ENCODE measurements at places on chromosomes 6 and 20.

DNA sequence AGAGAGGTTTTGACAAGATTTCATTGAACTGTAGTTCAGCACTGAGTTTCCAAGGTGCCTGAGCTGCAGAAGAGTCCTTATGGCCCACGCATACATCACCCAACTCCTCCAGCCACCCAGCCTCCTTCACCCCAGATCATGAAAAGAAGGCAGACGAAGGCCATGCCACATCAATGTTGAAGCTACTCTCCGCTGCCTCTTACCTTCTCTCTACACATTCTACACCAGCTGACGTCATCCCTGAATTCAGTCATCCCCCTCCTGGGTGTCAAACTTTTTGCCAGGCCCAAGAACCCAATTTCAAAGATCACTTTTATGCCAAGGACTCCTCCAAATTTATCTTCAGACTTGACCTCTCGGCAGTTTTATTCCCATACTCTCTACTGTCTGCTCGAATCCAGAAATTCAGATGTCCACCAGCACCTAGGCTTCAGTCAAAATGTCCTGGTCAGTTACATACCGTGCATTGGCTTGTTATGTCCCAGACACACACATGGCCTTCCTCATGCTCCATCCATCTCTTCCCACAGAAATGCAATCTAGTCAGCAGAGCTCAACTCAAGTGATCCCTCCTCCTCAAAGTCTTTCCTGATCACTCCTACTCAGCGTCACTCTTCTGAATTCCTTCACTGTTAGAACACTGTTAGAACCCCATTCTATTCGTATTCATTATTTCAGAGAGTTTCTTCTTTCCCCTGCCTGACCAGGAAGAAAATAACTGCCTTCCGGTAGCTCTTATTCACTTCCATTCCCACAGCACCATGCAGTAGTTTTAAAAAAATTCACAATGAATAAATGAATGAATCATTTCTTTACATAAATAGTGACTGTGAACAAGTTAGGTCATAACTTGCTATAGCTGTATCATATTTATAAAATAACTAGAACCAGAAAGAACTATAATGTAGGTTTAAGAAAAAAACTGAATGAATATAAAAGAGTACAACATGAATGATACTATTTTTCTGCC is 11.5 kb downstream of the ATXN1 start:
- DNase-seq = no peak

- no peak for DNase-seq
Observed at GRCh38 chr6:25747477-25747876, 7.1 kb upstream of the SLC17A4 start.

DNA sequence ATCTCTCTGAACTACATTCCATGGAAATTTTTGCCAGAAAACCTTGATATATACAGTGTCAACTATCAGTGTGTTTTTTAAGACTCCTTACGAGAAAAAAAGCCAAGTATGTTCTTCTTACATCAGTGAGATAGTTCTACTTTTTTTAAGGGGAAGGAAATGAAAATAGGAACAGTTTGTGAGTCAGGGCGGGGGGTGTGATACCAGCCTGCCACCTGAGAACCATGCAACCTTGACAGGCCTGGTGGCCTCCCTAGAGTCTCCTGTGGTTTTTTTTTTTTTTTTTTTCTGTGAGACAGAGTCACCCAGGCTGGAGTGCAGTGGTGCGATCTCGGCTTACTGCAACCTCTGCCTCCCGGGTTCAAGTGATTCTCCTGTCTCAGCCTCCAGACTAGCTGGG is 96.3 kb upstream of the GCM1 start:
- DNase-seq = no peak

- no peak for DNase-seq
Observed at GRCh38 chr6:39184906-39185580, 44.2 kb downstream of the KCNK5 start.

GRCh38 chr20:32193996-32194395 is 13.5 kb downstream of the PLAGL2 start:
- no peak for DNase-seq

DNA sequence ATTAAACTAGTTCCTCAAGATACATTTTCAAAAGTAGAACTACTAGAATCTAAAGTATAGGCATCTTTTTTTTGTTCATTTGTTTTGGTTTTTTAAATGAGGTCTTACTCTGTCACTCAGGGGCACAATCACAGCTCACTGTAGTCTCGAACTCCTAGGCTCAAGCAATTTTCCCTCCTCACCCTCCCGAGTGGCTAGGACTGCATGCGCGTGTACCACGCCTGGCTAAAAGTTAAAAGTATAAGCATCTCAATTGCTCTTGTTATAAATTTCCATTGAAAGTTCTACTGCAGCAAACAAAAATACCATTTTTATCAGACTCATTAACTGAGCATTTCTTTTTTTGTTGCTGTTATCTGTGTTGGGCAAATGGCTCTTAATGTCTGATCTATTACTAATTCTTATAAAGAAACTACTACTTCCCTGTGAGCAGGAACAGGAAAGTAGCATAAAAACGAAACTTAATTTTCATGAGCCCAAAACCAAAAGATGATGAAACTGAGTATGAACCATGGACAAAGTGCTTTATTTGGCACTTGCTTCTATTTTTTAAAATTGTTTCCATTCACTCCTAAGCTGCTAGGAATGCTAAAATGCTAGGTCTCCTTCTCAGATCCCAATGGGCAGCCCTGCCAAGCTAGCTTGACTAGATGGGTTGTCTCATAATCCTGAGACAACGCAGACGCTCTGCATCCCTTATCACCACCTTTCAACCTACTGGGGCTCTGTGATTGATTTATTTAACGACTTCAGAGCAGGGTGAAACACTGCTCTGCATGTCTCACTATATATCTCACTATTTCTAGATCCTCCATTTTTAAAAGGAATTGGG is 36.9 kb downstream of the TRPC4AP start:
- DNase-seq = no peak

GRCh38 chr6:23334360-23334759 is 765.0 kb downstream of the HDGFL1 start:
- DNase-seq = no peak

- no peak for DNase-seq
Observed at GRCh38 chr6:121951918-121952379, 447.5 kb upstream of the HSF2 start.

GRCh38 chr6:49866485-49866943 is at the start of gene CRISP1:
Gene CRISP1, minus strand, starts transcription at chr6:49866535. Its CDS starts 9,135 bp downstream, at chr6:49857400.
- DNase-seq = no peak

- no peak for DNase-seq
Observed at GRCh38 chr20:59082981-59083380, 40.4 kb upstream of the PRELID3B start.

DNA sequence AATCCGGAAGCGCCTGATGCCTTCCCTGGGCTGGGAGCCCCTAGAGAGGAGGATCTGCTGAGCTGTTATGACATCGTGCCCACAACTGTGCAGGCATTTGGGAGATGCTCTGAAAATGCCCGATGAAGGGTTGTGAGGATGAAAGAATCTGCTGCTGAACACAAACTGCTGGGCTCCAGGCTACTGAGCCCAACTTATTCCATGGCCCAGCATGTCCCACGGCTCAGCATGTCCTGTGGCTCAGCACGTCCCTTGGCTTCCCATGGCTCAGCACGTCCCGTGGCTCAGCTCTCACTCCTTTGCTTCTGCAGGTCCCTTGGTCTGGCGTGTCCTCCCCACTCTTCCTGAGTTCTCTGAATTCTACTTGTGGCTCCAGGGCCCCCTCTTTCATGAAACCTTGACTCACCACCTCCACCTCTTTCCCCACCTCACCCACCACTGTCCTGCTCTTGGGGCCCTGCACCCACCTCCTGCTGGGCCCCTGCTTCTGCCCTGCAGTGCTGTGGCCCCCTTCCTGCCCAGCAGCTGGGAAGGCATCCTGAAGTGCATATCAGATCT is 80.4 kb downstream of the PHACTR3 start:
- no peak for DNase-seq

DNA sequence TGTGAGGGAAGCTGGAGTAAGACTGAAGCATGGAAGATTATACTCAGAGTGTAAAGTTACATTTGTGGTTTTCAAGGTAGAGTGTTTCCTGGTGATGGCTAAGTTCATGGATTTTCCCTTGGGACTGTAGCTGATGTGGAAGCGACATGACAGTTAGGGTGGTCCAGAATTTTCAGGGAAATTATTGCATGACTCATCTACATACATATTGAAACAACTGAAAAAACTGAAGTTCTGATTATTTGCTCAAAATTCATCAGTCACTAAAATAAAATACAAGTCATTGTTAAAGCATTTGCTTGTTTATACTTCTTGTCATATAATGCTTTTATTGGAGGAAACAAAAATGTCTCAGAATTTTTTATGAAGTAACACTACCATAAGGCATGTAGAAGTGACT is 700.0 kb downstream of the RFPL4B start:
- no peak for DNase-seq

GRCh38 chr20:11271920-11272594 is 598.3 kb upstream of the JAG1 start:
- DNase-seq = no peak

DNA sequence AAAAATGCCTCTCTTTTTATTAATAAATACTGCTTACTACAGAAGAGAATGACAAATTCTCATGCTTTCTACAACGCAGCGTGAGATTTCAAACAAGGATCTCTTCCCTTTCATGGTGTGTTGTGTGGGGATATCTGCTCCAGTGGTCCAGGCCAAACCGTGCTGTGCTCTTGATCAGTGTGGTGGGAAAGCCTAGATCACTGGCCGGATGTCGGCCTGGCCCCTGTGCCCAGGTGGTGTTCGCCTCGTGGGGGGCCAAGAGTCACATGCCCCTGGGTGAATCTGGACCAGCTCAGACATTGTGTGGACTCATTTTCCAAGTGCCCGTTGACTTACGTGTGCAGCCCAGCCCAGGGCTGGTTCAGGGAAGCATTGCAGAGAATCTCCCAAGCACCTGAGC is 4.3 kb downstream of the CDH4 start:
- DNase-seq = no peak

DNA sequence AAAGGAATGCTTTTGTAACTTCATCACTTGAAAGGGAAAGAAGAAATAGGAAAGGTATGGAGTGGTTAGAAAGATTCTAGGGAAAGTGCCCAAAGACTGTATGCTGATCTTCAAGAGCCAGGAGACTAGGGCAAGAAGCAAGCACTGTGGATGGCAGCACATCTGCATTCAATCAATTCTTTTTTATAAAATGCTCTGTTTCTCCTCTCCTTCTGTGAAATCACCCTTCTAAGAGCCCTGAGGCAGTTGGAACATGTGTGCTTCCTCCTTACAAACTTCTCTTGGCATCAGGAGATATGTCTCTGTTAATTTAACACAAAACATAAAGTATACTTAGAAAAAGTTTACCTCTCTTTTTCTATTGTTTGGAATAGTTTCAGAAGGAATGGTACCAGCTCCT is 1162.2 kb upstream of the GJE1 start:
- no peak for DNase-seq

- DNase-seq = no peak
Observed at GRCh38 chr6:14520029-14520428, 402.5 kb downstream of the CD83 start.

GRCh38 chr6:2876210-2877056 is 26.7 kb downstream of the SERPINB9 start:
- no peak for DNase-seq

- DNase-seq = no peak
Observed at GRCh38 chr6:146851837-146852236, 253.1 kb downstream of the ADGB start.

DNA sequence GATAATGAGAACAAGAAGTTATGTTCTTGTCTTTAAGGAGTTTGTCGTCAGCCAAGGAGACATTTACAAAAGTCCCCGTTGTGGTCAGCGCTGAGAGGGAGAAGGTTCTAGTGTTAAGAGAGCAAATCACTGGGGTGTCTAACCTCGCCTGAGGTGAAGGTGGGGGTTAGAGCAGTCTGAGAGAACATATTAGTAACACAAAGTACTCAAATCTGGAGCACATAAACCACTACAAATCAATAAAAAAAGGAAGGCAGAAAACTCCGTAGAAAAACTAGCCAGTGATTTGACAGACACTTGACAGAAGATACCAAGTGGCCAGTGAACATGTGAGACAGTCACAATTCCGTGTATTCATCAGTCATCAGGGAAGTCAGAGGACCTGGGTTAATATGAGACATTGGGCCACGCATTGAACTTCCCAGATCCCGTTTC is 45.4 kb downstream of the CDS2 start:
- DNase-seq = no peak

DNA sequence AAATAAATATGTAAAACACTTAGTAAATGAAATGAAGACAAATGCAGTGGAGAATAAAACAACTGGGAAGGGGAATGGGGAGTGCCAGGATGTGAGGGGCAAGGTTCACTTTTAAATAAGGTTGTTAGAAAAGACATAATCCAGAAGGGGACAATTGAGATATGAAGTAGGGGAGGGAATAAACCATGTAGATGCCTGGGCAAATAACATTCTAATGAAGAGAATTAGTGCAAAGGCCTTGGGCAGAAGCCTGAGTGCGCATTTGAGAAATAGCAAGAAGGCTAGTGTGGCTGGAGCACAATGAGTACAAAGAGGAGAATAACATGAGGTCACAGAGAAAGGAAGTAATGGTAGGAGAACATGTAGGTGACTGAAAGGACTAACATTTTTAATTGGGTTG is 2.4 kb downstream of the CEP57L1 start:
- DNase-seq = no peak

DNA sequence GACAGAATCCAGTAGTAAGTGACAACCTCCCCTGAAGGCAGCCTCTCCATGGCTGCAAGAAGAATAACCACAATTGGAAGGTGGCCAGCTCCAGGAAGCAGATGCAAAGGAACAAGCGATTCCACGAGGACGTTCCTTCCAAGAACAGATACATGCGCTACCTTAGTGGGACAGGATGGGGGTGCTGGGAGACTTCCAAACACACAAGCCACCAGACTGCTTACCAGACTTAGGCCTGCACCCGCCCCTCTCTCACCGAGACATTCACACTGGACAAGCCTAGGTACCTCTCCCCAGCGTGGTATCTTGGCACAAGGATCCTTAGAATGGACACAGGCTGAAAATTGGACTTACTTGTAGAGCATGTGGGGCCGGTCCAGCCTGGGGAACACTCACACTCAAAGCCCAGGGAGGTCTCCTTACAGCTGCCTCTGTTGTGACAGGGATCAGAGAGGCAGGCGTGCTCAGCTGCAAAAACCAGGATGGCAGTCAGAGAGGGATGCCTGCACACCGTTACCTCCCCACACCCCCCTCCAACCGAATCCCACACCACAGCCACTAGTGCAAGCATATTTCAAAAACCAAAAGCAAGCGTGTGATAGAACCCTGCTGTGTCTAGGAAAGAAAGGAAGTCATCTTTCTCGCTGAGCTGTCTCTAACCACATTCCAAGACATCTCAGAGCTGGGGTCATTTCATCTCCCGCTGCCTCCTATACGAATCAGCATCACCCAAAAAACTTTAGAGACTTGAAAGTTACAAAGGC is 22.4 kb downstream of the JAG1 start:
- DNase-seq = no peak

DNA sequence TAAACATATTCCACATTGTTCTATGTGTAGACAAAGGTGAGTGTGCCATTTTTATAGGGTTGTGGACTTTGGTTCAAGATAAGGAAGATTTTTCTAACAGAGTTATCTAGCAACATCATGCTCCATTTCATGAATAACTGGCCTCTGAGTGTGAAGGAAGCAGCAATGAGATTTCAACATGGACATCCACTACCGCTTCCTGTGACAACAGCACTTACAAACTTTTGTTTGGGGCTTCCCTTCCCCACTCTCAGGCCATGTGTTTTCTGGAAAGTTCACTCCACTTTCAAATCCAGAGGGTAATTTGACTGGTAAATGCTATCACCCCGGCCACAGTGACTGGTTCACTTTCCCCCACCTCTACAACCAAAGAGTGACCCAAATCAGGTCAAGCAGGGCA is 38.1 kb upstream of the PROKR2 start:
- no peak for DNase-seq

- no peak for DNase-seq
Observed at GRCh38 chr6:46234156-46234556, 63.4 kb upstream of the ENPP5 start.

Measured in activated effector memory CD4-positive, alpha-beta T cell treated with Interleukin-2 at 50 U/mL for 16 hours (primary cell).